ENCODE measurements at places on chromosomes 3 and 15.

DNA sequence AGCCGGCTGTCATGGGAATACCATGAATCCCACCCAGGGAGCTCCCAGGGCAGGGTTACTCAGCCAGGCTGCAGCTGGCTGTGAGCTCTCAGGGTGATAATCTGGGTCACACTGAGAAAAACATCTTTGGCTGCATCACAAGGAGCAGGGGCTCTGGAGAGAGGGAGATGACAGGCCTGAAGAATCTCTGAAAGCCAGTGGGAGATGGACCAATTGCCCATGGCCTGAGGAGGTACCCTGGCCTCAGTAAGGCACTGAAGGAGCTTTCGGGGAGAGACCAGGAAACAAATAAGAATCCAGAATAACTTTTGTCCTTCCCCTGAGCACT is 28.2 kb upstream of the GOLGA6C start:
- DNase-seq = peak; percentile 12

DNA sequence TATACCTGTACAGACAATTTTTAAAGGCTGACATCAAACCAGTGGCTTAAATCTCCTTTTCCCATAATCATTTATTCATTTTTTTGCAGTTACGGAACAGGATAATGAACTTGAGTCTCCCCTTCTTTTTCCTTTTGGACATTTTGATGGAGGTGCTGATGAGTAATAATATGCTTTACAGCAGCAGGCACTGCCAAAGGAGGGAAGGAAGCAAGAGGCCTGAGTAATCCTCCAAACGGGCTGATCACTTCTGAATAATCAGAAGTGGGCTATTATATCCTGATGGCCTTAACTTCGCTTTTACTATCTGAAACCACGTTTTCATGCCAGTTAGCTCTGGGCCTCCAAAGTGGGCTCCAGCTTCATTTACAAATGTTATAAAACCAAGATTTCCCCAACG is 527.2 kb downstream of the FOXP1 start:
- no peak for DNase-seq

DNA sequence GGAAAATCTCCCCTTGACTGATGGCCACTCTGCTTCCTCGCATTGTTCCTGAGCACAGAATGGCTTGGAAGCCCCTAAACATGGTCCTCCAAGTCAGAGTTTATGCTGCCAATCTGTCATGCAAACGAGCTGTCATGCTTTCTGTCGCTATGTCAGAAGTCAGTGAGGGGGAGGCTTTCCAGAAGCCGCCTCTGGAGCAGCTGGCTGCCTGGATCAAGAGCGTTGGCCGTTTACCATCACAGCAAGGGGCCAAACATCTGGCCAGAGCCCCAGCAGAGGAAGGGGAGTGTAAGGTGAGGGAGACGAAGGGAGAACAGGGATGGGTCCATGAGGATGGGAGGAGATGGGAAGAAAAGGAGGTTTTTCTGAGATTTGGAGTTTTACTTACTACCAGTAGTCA is 372.6 kb upstream of the NR2F2 start:
- DNase-seq = no peak

DNA sequence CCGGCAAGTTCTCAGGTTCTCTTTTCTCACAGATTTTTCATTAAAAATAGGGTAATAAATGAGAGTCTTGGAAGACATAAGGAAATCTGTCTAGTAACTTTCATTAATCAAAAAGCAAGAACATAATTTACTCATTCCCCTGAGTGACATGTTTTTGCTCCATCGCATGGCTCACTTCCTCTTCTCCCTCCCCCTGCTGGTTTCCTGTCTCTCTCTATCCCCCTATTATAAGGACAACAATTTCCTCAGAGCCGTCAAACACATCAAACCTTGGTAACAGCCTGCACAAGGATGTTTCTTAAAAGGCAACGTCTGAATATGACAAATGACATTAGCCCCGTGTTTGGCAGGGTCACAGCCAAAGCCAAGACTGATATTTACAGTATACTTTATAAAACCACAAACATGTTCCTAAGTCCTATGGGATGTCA is 1149.6 kb downstream of the IGSF11 start:
- no peak for DNase-seq

Data from glutamatergic neuron (in vitro differentiated cells).